Stimulated activated CD4-positive, alpha-beta T cell treated with anti-CD3 and anti-CD28 coated beads, Interleukin-15, amount 100 ng/mL, for 48 hours (primary cell): ENCODE measurements at places on chromosomes 6 and 20.

DNA sequence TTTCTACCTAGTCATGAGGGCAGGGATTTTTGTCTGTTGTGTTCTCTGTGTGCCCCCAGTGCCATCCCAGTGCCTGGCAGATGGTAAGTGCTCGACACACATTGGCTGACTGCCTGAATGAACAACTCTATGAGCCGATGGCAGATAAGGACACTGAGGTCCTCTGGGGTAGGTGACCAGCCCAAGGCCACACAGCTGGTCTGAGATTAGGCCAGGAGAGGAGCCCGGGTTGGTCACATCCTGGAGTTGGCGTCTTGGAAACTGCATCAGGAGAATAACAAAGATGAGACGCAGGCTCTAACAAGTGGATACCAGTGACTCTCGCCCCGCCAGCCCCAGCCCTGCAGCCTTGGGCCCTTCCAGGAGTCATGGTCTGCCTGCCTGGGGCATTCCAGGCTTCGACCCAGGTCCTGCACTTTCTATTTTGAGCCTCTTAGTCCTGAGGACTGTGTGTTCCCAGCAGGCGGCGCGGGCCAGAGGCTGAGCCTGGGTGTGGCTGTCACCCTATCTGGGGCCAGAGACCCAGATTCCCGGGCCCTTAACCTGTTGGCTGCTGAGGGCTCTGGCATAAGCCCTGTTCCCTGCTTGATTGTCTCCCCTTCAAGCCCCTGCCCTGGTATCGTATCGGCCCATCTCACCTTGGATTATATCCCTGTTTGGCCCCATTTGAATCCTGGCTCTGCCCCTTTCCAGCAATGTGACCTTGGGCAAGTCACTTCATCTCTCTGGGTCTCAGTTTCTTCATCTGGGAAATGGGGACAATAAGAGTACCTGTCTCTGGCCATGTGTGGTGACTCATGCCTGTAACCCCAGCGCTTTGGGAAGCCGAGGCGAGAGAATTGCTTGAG, 88.3 kb downstream of the CEBPB start:
- DNase-seq, result no peak

GRCh38 chr20:41650231-41650948, 32.2 kb upstream of the CHD6 start:
- DNase-seq, result no peak

DNA sequence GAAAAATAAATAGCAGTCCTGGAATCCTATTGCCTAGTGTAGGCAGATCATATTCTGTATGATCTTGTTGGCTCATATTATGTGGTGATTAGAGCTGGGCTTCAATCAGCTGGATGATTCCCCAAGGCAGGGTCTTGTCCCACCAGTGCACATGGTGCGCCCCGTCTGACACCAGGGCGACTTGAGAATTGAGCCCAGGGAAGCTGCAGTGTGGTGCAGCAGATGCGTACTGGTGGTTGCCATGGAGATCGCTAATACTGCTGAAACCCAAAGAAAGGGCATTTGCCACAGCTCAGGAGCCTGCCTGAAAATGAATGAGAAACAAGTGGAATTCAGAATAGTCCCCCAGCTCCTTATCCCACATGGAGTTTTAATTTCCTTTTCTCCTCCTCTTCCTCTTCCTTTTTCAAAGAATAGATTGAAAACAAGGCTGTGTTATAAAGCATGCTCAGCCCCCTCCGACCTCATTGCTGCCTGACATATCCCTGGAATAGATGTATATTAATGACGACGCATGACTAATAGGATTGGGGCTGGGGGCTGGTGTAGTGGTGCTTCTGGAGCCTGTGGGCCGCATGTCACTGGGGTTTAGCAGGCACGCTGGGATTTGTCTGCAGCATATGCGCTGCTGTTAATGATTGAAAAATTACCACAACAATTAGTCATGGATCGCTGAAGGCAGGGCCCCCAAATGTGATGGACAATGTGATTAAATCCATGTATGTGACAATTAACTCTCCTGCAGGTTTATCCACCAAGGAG, 210.5 kb downstream of the FARS2 start:
- DNase-seq, result no peak

GRCh38 chr20:64214952-64215351, 40.6 kb upstream of the PCMTD2 start:
- no peak for DNase-seq

DNA sequence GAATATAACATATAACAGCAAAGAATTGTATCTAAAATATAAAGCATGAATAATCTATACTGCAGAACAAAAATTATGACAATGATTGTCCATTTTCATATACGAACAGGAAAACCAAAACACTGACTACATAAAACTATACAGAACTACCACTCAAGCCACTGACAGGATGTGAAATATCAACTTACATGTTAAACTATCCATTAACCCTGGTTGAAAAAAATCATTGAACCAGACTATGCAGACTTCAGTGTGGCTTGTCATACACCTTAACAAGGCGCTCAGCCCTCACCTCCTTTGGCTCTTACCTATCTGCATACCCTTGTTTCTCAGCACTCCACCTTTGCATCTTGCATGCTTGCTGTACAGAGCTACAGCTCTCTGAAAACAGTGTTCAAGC, 34.9 kb downstream of the ASCC3 start:
- no peak for DNase-seq

DNA sequence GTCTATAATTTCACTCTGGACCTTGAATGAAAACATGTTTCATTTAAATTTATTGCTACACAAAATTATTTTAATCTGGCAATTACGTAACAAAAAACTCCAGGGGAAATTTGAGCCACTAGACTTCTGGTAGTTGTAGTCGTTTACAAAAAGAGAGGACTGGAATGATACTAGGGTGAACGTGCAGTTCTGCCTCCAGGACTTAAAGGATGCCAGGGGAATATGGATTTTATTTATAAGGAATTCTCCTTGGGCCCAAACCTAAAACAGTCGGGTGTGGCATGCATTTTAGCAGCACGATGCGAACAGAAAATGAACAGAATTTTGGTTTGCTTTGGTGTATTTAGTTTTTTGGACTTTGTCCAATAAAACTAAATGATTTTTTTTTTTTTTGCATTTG, 76.9 kb downstream of the PRL start:
- no peak for DNase-seq
